Activated T-helper 1 cell treated with Interleukin-2 at 50 U/mL for 16 hours (primary cell): ENCODE measurements at places on chromosomes 2 and 18.

DNA sequence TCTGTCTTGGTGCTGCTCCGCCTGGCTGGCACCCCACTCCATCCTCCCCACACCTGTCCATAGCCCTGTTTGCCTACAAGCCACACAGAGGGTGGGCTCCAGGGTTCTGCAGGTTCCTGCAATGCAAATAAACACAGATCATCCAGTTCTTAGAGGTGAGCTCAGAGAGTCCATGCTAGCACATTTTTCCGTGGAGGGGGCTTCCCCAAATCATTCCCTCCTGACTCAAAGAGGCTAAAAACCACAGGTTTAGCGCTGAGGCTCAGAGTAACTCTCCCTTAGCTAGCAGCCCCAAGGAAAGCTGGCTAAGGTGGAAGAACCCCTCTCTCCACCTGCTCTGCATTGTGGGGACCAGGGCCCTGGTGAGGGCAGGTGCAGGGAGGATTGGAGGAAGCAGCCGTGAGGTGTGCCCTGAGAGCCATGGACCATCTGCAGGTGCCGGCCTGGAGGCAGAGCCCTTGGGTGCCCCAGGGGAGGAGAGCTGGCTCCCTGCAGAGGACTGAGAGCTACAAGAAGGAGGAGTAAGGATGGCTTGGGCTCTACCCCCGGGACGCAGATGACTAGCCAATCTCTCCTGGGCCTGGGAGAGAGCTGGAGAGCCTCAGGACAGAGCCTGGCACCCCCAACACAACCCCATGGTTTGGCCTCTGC lies 23.8 kb upstream of the TEX44 start:
- DNase-seq = no peak

GRCh38 chr2:155679647-155680046 lies 652.9 kb downstream of the NR4A2 start:
- no peak for DNase-seq

GRCh38 chr2:119051263-119051662 lies 107.3 kb downstream of the C1QL2 start:
- DNase-seq = no peak

GRCh38 chr2:241156971-241157441 lies 6.7 kb downstream of the PPP1R7 start:
- no peak for DNase-seq

DNA sequence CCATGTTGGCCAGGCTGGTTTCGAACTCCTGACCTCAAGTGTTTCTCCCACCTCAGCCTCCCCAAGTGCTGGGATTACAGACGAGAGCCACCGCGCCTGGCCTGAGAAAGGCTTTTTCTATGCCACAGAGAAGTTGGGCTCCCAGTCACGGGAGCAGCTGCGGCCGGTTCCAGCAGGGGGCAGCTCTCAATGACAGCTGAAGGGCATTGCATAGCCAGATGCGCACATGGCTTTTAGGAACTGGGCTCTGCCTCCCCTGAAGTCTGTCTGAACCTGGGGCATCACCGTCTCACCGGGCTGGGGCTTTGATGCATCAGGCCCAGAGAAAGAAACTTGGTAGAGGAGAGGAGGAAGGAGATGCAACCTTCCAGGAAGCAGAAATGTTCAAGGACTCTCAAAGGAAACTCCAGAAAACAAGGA lies 84.2 kb upstream of the LAPTM4A start:
- no peak for DNase-seq

DNA sequence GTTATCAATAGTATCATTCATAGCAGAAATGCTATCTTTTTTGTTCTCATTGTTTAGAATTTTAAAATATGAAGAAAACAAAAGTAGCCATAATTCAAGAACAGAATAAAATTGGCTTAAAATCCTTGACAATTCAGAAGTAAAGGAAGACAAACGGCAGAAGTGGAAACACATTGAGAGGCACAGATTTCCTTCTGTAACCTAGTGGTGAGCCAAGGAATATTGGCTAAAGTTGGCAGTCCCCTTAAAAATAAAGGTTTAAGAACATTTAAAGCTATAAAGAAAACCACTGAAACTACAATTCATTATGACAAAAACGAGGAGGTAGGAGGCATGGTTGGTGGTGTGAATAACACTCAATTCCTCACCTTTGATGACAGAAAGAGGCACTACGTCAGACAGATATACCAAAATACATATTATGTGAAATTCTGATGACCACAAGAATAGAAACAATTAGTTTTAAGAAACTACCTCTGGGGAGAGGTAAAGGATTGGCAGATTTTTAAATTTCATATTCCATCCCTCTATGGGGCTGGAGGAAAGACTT lies 42.3 kb downstream of the SFT2D3 start:
- DNase-seq = no peak

GRCh38 chr18:59884351-59884750 lies 15.4 kb upstream of the PMAIP1 start:
- no peak for DNase-seq

- no peak for DNase-seq
These were observed 34.4 kb downstream of the VRK2 start for GRCh38 chr2:58081000-58081399.

GRCh38 chr18:59823596-59824195 lies 76.1 kb upstream of the PMAIP1 start:
- no peak for DNase-seq

DNA sequence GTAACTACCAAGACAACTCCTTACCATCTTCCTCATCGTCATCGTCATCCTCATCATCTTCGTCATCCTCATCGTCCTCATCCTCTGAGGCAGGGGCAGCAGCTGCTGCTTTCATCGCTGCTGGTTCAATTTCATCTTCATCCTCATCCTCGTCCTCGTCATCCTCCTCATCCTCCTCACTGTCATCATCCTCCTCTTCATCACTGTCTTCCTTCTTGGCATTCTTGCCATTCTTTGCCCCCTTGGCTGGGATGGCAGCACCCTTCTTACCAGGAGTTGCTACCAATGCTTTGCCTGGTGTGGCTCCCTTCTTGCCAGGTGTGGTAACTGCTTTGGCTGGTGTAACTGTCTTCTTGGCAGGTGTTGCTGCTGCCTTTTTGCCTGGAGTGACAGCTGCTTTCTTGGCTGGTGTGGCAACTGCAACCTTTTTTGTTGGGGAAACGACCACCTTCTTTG lies 2.7 kb downstream of the NCL start:
- no peak for DNase-seq

DNA sequence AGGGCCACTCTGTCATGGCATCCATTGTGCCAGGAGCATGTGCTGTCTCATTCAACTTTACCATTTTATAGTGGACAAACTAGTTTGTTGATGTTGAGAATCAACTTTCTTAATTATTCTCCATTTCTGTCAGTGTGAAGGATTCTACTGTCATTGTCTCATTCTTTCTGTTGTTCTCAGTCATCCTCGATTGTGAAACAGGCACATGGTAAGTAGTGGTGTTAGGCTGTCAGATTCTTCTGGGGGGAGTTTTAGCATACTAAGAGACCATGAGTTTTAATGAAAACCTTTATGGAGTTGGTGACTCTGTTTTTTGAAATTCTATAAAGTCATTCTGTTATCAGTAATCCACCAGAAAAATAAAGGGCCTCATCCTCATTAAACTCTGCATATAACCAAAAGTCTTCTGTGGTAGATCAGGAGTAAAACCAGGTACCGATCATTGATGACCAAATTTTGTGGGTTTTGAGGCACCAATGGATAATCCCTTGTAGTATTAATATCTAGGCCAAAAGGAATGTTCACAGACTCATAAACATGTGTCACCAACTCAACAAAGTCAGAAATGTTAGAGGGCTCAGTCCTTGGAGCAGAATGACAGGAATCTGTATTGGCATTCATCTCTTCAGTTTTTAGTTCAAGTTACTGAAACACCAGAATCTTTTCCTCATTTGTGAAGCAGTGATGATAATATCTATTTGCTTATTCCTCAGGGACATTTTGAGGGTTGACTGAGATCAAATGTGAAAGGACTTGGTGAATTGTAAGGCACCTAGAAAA lies 73.2 kb downstream of the CERS6 start:
- DNase-seq = no peak

DNA sequence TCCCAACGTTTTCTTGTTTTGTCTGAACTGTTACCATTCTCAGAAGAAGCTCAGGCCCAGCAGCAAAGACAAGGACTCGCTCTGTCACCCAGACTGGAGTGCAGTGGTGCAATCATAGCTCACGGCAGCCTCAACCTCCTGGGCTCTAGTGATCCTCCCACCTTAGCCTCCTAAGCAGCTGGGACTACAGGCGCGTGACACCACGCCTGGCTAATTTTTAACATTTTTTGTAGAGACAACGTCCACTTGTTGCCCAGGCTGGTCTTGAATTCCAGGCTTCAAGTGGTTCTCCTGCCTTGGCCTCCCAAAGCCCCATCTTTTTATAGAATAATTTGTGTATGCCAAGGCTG lies 2.0 kb upstream of the SMYD5 start:
- no peak for DNase-seq

DNA sequence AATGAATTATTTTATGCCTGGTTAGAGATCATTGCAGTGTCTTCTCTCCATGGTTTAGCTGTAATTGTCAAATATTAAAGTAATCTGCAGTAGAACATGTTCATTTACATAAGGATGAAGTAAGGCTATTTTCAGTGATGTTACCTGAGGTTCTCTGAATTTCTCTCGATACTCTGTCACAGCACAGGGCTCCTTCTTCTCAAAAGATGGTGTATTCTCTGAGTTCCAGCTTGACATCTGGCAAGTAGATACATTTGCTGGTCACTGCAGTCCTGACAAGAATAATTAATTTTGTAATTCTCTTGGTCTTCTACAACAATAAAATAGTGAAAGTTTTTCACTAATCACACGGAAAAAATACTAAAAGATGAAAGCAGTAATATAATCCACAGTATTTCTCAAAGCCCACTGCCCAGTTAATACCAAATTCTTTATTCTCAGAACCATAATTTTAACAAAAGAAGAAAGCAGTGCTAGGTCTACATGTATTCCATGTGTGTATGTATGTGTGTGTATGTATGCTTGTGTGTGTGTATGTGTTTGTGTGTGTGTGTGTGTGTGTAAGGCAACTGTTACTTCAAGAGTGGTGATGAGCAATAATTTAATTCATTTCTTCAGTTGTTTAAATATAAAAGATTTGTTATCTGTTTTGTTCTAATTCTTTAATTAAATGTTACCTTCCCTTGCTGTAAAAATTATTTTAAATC lies 1165.5 kb upstream of the SLC39A10 start:
- no peak for DNase-seq

DNA sequence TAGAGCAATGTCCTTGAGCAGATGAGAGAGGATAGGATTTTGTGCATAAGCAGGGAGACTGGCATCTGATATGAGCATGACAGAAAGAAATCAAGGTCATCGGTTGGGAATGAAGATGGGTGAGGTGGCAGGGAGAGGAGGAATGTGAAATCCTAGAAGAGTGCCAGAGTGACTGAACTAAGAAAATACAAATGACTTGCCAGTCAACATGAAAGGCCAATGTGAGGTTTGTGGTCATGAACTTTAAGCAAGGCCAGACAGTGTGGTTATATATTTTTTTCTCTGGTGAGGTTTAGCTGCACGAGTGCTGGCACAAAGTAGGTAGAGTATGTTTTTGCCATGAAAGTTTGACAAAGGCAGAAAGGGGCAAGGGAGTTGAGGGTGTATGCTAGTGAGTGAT lies 21.2 kb downstream of the QPCT start:
- DNase-seq = no peak

GRCh38 chr2:75277111-75277510 lies 77.8 kb upstream of the TACR1 start:
- no peak for DNase-seq

DNA sequence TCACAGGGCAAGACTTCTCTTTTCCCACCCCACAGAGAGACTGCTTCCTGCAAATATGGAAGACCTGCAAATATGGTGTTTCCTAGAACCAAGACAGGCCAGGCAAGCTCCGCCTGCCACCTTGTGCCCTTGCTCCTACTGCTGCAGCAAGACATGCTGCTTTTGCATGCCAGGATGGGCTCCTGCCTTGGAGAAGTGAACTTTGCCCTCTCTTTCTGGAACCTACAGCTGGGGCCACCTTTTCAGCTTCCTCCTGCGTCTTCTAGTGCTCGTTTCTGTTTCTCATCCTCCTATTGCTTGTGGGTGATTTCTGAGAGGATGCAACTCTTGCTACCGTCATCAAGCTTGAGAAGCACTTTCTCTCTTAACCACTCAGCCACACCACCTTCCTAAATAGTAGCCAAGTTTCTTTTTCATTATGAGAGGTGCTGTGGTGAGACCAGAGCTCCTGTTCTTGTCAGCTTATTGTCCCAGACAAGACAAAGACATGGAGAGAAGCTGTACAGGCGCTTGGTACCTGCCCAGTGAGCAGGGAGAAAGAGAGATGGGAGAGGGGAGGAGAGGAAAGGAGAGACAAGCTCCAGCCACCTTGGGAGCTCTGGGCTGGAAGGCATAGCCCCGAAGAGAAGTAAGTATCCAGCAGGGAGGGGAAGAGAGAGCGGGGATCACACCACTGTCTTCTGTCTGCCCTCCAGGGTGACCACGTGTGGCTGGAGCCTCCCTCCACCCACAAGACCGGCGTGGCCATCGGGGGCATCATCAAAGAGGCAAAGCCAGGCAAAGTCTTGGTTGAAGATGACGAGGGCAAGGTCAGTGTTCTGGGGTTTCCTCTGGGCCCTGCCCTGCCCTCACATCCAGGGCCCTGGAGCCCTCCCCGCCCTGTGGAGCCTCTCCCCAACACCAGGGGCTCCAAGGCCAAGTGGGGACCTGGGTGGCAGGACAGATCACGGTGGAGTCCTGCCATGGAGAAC lies 28.3 kb downstream of the MYO7B start:
- DNase-seq = no peak
